NCI-H446 treated with DMSO at 0.1 percent for 48 hours (cell line): ENCODE measurements at places on chromosomes 3 and 15.

DNA sequence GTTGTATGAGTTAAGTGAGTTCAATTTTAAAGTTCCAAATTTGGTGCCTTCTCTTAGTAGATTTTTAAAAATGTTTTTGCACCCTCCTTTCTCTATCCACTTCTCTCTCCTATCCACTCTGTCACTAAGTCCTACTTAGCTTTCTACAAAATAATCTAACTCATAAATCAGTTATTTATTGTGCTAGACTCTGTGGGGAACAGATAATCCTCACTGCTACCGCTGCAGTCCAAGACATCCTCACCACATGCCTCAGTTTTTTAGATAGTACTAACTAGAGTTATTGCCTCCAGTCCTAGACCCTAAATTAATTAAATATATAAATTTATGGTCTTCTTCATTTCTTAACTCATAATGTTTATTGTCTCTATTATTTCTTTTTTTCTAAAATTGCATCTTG lies 576.3 kb downstream of the GRM7 start:
- no peak for DNase-seq

GRCh38 chr3:178181088-178181487 lies 355.1 kb upstream of the KCNMB2 start:
- no peak for DNase-seq

GRCh38 chr15:67126551-67127330 lies 61.3 kb downstream of the SMAD3 start:
- no peak for DNase-seq

DNA sequence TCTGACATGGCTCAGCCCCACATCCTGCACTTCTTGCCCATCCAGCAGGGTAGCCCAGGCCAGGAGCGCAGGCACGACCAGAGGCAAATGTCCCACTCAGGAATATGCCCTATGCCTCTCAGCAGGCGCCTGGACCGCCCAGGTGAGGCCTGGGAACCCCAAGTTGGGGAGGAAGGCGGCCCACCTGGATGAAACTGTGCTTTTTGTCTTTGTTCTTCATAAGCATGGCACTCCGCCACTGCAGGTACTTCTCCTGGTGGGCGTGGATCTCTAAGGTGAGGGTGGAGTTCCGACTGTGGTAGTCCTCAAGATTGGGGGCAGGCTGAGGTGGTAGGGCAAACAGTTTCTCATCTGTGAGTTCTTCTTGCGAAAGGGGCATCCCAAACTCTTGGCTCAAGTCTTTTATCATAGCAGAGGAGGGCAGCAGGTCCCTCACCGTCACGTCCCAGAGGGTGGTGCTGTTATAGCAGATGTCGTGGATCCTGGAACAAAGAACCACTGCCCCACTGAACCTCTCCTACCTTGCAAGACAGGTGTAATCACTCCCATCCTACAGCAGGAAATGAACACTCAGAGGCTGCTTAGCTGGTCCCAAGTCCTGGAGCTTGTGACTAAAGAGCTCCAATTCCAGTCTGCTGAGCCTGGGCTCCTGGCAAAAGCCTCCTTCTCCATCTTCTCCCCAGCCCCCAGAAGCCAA lies 53.2 kb downstream of the ACAD9 start:
- no peak for DNase-seq

DNA sequence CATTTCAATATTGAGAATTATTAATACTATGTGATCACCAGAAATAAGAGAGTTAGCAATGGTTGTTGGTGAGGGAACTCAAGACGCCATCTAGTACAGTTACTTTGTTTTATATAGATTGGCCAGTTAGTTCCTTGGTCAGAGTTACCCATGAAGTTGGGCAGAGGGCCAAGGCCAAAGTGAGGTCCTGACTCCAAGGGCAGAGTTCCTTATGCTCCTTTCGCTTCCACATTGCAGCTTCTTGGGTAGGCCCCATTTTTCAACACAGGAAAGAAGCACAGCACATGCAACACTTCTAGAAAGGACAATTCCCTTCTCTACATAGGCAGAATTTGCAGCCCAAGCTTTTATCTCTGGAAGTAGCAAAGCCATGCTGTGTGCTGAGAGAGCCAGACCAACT lies 178.6 kb downstream of the KCNAB1 start:
- no peak for DNase-seq

DNA sequence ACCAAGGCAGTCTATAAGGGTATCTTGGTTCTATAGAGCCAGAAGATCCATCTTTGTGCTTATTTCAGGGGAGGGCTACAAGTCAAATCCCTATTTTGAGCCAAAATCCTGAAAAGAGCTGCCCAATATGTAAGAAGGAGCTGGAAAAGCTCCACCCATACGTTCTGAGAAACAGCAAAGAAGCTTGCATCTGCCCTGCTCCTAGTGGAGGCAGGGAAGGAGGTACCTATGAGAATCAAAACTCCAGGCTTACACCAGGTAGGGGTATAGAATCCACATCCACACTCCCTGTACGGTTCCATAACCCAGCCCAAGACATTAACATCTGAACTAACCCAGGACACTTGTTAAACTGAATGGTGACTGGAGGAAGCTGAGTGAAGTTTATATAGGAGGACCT lies 30.0 kb downstream of the PHC3 start:
- DNase-seq, result no peak

DNA sequence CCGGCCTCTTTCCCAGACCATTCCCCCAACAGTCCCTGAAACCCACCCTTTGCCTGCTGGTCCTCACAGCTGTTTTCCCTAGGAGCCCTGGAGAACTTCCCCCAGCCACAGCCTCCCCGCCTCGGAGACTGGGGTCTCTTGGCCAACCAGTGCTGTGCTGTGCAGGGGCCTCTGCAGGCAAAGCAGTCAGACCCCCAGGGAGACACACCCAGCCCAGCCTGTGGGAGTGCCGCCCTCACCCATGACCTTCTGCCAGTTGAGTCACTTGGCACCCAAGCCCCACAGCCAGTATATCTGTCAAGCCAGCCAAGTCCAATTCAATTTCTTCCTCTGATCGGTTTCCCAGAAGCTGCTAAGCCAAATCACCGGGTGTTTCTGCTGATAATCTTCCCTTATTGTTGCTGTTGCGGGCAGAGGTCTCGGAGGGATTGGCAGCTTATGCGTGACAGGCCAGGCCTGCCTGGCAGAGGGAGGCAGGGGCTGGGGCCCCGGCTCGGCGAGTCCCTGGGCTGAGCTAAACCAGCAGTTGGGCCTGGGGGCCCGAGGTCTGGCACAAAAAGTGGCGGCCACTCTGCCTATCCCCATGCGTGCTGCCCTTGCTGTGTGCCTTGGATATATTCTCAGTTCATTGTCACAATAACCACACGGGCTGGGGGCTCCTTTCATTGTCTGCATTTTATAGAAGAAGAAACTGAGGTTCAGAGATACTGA lies 65.6 kb upstream of the SLC6A1 start:
- DNase-seq, result peak; percentile 37

- no peak for DNase-seq
Observed at GRCh38 chr3:24479816-24480215, 14.8 kb downstream of the THRB start.

GRCh38 chr15:61011576-61012336 lies 217.3 kb downstream of the RORA start:
- no peak for DNase-seq

DNA sequence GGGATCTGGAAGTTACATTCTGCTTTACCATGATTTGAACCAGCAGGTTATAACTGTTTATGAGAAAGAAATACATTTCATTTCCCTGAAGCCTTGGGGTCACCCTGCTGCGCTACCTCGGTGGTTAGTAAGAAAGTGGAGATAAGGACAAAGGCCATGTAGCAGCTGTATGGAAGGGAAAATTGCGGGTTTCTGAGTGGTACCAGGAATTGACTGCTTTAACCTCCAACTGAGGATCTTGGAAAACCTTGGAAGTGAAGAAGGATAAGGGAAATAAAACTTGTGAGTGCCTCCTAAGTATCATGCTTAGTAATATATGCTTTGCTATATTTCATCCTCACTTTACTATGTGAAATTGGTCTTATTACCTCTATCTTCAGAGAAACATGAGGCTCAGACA lies 76.1 kb upstream of the GAP43 start:
- DNase-seq, result no peak

GRCh38 chr3:42739401-42740158 lies 33.5 kb downstream of the CCDC13 start:
- no peak for DNase-seq

GRCh38 chr3:69212411-69213160 lies 90.2 kb upstream of the LMOD3 start:
- no peak for DNase-seq

DNA sequence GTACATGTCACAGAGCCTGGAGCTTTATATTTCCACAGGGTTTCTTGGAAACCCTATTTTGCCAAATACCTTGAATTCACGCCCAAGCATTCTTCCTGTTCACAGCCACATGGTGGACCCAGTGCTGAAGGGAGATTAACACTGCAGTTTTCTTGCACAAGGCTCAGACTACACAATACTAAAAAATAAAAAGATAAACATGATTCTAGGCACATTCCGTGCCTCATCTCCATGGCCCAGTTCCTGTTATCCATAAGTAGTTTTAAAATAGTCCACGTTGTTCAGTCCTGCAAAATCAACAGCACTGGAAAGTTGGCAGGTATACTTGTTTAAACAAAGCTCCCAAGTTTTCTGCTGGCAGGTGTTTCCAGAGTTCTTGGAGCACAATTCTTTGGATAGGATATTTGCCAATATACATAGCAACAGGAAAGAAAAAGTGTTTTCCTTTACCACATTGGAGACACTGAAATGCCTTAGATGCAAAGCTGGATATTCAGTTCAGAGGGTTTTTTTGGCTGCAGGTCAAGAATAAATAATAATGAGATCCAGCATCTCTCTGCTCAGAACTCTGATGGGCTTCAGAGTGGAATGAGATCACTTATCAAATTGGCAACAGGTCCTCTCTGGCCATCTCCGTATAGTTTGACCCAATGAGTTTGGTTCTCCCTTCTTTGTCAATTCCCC lies 88.1 kb upstream of the TGFBR2 start:
- DNase-seq, result peak; percentile 87

DNA sequence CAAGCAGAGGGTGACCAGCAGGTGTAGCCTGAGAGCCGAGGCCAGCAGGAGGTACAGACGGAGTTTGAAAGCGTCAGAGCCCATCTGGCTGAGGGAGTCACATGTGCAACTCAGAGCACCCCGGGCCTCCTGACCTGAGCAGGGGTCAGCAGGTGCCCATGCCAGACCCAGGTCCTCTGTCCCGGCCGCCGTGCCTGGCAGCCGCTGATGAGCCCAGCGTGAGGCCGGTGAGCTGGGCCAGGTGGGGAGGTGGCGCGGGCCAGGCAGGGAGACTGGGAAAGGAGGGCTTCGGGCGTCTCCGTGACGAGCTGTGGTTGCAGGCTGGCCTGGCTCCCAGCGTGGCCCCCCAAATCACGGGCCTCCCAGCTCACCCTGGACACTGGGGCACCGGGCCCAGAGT lies 130.9 kb downstream of the CHSY1 start:
- DNase-seq, result no peak

GRCh38 chr3:32791833-32792232 lies 26.0 kb upstream of the TRIM71 start:
- DNase-seq, result no peak

DNA sequence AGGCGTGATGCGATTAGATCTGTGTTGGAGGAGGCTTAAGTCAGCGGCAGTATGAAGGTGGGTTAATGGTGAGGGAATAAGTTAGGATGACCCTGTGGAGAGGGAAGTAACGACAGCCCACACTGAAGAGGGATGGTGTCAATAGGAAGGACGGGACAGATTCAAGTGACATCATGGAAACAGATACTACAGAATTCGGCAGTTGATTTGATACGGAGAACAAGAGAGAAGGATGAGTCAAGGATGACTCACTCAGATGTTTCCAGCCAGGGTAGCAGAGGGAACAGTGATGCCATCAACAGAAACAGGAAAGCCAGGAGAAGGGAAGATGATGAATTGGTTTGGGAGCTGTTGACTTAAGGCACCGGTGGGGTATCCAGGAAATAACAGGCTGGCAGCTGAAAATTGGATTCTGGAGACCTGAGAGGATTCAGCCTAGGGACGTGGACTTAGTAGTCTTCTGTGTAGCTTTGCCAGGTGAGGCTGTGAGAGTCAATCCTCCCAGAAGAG lies 38.0 kb downstream of the SHC4 start:
- DNase-seq, result peak; percentile 56

GRCh38 chr3:47780741-47781684 lies 680 bp downstream of the SMARCC1 start:
- DNase-seq, result no peak

DNA sequence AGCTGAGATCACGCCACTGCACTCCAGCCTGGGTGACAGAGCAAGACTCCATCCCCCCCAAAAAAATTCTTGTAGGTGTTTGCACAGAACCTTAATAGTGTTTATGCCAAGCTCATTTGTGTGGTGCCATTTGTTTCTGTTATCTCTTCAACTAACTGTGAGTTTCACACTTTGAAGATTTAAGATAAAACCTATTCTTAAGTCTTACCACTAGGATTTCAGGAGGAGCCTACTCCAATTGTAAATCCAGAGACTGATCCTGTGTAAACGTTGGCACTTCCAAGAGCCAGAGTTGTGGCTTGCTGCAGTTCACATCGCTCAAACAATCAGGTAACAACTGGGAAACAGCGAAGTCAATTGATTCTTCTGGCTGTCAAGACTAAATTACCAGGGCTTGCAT lies 242.4 kb upstream of the SATB1 start:
- DNase-seq, result no peak

DNA sequence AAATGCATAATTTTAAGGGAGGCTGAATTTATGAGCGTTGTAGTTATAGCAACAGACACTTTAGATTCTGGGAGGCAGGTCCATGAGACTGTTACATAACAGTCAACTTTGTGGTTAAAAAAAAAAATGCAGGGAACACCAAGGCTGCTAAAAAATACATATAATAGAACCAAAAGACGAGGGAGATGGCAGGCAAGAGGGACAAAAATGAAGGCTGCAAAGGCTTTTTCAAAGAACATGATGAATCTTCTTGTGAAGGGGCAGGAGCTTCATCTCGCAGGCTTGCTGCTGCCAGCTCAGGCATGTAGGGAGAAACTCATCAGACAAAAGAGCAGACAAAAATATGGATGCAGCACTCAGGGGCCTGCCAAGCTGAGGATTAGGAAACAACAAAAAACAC lies 243.9 kb downstream of the SHQ1 start:
- no peak for DNase-seq
